Femur (tissue), 1 donor: ENCODE measurements at places on chromosomes 3 and 15.

DNA sequence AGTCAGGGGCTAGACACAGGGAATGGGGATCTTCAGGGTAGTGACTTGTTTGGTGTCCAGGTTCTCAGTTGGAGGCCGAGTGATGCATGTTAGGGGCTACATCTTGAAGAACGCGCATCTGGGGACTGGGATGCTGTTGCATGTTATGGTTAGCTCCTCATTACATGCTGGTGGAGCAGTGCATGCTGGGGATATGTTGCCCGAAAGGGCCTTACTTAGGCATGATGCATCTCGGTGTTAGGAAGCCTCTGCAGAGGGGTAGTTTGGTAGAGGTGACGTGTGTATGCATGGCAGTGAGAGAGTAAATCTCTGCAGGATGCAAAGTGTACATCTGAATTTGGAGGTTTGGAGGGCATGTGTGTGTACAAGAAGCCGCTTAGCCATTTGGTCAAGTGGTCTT, 2.4 kb downstream of the EIF4G1 start:
- no peak for DNase-seq

DNA sequence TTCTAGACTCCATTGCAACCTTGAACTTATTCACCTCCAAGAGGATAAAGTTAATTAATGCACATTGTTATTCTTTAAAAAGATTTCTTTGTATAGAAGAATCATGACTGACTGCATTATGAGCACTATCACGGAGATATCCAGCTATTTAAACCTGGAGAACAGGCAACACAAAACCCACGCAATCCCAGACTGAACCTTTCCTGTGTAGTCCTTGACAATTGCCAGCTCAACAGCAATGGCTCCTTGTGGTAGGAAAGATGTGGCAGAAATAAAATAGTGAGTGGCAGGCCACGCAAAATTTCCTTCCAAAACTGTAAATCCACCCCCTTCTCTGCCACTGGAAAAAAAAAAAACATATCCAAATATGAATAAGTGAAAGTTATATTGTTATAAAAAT, 573.7 kb downstream of the EPHB1 start:
- no peak for DNase-seq

- DNase-seq, result no peak
Observed at GRCh38 chr3:5332270-5332956, 144.9 kb downstream of the EDEM1 start.

DNA sequence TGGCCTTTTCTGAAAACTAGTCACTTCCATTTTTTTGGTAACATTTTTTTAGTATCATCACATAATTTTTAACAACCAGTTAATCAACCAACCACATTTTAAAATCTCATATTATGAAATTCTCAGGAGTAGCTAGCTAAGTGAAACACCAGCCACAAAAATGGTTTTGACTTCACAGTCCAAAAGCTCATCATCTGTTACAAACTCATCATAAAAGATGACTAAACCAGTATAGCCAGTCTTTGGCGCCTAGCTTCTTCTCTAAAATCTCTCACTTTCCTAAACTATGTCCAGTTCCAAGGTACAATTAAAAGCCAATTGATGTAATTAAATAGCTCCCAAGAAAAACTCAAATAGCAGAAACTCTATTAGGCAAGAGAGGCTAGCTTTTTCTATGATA, 88.2 kb upstream of the ZNF385D start:
- no peak for DNase-seq

DNA sequence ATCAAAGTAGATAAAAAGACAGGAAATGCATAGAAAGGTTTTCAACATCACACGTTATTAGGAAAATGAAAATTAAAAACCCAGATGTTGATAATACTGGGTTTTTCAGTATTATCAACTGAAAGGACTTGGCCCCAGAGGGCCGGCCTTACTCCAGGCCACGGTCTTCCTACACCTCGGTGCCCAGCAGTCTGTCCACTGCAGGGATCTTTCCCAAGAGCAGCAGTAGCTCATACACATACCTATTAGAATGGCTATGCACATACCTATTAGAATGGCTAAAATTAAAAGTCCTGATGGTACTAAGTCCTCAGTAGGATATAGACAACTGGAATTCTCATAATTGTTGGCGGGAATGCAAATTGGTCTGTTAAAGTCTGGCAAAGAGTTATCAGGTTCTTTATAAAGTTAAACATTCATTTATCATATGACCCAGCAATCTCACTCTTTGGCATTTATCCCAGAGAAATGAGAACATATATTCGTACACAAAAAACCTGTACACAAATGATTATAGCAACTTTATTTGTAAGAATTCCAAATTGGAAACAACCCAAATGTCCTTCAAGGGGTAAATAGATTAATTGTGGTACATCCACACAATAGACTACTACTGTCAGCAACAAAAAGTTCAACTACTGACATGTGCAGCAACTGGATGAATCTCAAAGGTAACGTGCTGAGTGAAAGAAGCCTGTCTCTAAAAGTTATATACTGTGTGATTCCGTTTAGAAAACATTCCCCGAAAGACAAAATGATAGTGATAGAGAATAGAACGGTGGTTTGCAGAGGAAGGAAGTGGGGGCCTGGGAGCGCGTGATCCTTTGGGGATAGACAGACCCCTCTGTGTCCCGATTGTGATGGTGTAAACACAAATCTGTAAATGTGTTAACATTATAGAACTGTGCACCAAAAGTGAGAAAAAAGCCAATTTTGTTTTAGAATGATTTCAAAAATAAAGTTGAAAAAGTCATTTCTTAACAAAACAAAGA, 62.3 kb downstream of the MCTP2 start:
- no peak for DNase-seq

DNA sequence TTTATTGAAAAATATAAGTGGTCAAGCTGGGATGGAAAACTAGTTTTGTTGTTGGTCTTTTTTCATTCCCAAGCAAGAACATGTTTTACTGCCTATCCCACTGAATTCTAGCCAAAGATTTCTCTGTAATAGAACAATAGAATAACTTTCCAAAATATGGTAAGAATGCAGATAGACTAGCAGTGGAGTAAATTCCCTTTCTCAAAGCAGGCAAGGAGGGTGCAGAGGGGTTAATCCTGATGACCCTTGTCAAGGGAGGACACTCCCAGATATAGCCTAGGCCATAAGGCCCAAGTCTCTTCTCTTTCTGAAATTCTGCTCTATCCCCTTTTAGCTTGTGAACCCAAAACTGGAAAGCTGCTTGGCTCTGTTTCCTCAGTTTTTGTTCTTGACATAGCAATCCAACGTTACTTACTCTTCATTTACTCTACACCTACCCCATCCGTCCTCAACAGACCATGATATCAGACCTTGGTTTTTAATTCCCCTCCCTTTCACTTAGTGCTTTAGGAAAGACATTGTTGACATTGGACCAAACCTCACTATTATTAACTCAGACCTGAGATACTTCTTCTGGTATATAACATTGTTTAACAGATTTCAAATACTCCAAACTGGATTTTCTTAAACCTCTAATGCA, 453.6 kb upstream of the THBS1 start:
- DNase-seq, result no peak

DNA sequence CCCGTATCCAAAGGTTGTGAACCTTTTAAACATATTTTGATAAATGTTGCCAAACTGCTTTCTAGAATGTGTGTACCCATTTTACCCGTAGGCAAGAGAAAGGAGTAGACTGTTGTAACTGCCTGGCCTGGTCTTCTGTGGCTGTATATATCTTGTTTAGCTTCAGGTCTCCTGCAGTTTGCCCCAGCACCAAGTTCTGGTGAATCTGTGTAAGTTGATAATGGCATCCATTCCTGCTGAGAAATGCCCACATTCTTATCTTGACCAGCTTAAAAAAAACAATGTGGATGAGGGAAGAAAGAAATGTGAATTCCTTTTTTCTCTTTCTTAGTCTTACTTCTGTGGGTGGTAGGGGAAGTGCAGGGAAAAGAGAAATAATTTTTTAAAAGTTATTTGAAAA, 53.3 kb upstream of the TLE3 start:
- DNase-seq, result no peak

GRCh38 chr3:105119801-105120340, 246.8 kb upstream of the ALCAM start:
- no peak for DNase-seq

- no peak for DNase-seq
Observed at GRCh38 chr3:54841471-54841870, 86.4 kb downstream of the LRTM1 start.

GRCh38 chr3:43496740-43497375, 125.0 kb downstream of the ANO10 start:
- no peak for DNase-seq

- DNase-seq, result no peak
Observed at GRCh38 chr3:37970802-37971201, 19.8 kb upstream of the VILL start.

DNA sequence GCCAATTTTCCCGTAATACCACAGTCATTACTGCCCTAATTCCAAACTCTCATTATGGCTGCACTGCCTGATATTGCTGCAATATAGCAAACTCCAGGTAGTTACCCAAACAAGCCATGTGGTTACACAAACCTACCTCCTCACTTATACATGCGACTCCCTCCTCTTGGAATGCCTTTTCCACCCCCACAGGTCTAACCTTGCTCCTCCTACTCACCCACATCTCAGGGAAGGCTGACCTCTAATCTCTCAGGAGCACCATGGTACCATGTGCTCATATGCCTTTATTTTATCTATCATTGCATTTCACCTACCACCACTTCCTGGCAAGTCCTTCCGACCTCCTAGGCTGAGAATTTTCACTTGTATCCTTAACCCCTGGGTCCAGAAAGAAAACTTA, 2.9 kb downstream of the RBPMS2 start:
- no peak for DNase-seq

GRCh38 chr15:90580099-90580498, 50.4 kb downstream of the CRTC3 start:
- DNase-seq, result no peak

GRCh38 chr3:194396859-194397756, 2.0 kb downstream of the GP5 start:
- DNase-seq, result no peak

GRCh38 chr15:100986158-100986896, 67.2 kb downstream of the LRRK1 start:
- DNase-seq, result no peak

- DNase-seq, result no peak
Observed at GRCh38 chr3:105062853-105063252, 303.9 kb upstream of the ALCAM start.

- DNase-seq, result no peak
Observed at GRCh38 chr3:9595877-9596276, 42.3 kb upstream of the LHFPL4 start.

DNA sequence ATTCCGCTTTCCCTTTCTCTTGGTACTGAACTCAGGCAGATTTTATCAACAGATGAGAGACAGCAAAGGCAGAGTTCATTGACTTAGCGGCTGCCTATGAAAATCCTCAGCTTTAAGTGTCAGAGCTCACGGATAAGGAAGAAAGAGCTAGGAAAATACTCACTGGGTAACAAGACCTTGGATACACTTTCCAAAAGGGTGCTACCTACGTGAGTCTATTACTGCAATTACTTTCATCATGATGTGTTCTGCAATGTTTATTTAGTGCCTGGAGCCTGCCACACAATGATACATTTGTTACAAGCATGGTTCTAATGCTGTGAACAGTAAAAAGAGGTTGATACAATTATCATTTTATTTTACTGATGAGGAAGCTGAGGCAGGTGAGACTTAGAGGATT, 177.5 kb downstream of the GRM7 start:
- no peak for DNase-seq

DNA sequence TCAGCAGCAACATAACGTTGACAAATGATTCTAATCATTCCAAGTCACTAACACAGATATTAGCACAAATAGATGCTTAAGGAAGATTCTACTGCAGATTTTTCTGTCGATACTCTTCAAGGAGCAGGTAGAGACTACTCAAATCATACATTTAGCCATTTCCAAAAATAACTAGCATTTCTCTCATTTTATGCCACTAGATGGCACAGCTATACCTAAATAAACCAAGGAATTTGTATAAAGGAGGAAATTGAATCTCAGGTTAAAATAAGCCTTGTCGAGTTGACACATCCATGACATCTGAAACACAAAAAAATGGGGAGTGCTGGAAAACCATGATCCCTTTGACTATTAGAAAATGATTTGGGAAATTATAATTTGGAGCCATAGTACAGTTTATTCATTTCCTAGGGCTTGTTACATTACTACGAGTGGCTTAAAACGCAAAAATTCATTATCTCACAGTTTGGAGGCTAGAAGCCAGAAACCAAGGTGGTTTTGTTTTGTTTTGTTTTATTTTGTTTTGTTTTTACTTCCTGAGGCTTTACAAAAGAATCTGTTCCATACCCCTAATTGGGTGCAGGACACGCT, 59.5 kb upstream of the STRIT1 start:
- DNase-seq, result no peak

GRCh38 chr3:106332884-106333283, 464.1 kb upstream of the CBLB start:
- DNase-seq, result no peak

GRCh38 chr3:102060814-102061213, 211.5 kb downstream of the NFKBIZ start:
- DNase-seq, result no peak

DNA sequence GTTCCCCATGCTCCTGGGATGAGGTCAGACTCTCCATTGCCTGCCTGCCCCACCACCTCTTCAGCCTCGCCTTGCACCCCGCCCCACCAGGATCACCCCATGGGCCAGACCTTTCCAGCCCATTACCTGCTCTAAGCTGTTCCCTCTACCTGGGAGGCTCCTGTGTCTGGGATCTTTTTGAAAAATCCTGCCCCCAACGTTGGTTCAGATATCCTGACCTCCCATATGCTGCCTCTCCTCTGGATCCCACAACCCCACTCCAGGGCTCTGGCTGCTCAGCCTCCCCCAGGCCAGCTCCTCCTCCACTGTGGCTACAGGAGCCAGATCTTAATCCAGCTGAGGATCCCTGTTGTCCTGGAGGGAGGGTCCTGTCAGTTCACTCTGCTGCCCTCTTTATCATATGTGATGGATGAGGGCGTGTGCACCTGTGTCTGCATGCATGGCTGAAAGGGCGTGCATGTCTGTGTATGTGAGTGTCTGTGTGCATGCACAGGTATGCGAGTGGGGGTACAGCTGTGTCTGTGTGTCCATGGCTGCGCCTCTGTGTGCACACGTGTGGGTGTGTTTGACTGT, 21.7 kb upstream of the ALAS1 start:
- no peak for DNase-seq

- no peak for DNase-seq
Observed at GRCh38 chr15:66880380-66881155, 178.5 kb downstream of the SMAD6 start.

- DNase-seq, result no peak
Observed at GRCh38 chr3:60651799-60652198, 599.5 kb downstream of the FHIT start.
